Activated CD4-positive, alpha-beta memory T cell treated with anti-CD3 and anti-CD28 coated beads, Interleukin-2, amount 10 ng/mL, durations not matched to agents 7 days and 5 days (primary cell): ENCODE measurements at places on chromosomes 11 and 22. TPM values are rescaled to one million over a fixed set of nuclear protein-coding genes. Genes with fewer than 3 reads are reported as not detected.

- DNase-seq, result no peak
These were observed 63.5 kb downstream of the CEP164 start for GRCh38 chr11:117391181-117391580.

DNA sequence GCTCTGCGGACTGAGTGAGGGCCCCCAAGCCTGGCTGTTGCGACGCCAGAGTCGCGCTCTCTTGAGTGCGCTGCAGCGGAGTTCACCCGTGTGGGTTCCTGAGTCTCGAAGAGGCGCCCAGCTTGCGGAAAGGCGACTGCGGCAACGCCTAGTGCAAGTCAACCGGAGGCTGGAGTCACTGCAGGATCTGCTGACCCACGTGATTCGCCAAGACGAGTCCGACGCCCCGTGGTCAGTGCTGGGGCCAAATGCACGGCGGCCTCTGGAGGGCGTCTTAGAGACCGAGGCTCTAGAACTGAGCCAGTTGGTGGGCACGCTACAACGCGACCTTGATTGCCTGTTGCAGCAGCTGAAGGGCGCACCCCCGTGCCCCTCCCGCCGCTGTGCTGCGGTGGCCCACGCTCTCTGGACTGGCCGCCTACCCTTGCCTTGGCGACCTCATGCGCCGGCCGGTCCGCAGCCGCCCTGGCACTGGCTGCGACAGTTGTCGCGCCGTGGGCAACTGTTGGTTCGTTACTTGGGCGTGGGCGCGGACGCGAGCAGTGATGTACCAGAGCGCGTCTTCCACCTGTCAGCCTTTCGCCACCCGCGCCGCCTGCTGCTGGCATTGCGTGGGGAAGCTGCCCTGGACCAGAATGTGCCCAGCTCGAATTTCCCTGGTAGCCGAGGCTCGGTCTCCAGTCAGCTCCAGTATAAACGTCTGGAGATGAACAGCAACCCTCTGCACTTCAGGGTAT lies 32.6 kb downstream of the RRP8 start:
- DNase-seq, result no peak

GRCh38 chr11:28730889-28731288 lies 622.7 kb downstream of the METTL15 start:
- DNase-seq, result no peak

APOBEC3A gene
- not detected for total RNA-seq

OR5I1 gene
- total RNA-seq, result not detected
